ENCODE measurements at places on chromosomes 5 and 9. TPM values are rescaled to one million over a fixed set of nuclear protein-coding genes. Genes with fewer than 3 reads are reported as not detected.

The RETREG1 gene
- total RNA-seq = not detected

The GAPT gene
- not detected for total RNA-seq

The PRR7 gene
- 1.1 TPM for total RNA-seq

The CKMT2 gene
- 0.28 TPM for total RNA-seq

The HBEGF gene
- 18.8 TPM for total RNA-seq

DNA sequence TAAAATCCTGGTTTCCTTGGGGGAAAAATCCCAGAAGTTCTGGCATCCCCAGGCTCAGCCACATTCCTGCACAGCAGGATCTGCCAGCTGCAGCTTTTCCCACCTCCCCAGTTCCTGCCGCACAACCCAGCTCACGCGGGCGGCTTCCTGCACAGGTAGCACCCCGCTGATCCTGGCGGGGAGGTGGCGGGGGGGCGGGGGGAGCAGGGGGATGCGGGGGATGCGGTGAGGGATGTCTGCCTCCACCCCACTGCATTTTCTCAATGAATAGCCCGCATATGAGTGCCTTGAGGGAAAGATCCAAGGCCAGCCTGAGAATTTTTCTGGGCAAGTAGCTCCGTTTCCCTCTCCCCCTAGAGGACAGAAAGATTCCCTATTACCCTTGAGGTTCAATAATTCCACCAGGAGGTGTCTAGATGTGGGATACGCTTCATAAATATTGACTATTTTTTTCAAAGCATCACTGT, 21.1 kb downstream of the GFPT2 start:
- no peak for DNase-seq

GRCh38 chr5:87029951-87030350, 237.7 kb upstream of the RASA1 start:
- no peak for DNase-seq

DNA sequence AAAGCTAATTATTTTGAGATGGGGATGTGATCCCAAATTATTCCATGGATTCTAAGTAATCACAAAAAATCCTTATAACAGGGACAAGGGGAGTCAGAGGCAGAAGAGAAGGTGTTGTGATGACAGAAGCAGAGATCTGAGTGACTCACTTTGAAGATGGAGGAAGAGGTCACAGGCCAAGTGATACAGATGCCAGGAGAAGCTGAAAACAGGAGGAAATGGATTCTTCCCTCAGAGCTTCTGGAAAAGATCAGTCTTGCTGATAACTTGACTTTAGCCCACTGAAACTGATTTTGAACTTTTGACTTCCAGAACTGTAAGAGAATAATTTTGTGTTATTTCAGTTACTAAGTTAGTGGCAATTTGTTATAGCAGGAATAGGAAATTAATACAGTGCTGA, 105.3 kb downstream of the GCNT1 start:
- DNase-seq = peak; percentile 47

GRCh38 chr5:177067503-177067902, 19.2 kb upstream of the FGFR4 start:
- no peak for DNase-seq

- DNase-seq = no peak
Observed at GRCh38 chr5:1652873-1653697, 129.3 kb upstream of the LPCAT1 start.

GRCh38 chr9:130039528-130040147, 3.4 kb downstream of the FNBP1 start:
- DNase-seq = no peak

DNA sequence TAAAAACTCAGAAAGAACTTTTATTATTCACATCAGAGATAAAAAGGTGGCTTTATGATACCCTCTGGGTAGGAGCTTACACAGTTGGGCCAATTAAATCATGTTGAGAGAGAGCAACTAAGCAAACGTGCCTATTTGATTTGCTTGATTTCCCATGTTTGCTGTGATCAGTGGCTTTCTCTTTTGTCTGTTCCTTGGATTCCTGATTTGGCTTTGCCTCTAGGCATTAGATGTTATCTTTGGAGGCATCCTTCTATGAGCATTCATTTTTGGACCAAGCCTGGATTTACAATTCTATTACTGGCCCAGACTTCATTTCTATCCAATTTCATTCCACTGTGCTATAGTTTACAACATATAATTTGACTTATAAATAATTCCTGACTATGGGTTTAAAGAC, 35.9 kb downstream of the VCAN start:
- no peak for DNase-seq

DNA sequence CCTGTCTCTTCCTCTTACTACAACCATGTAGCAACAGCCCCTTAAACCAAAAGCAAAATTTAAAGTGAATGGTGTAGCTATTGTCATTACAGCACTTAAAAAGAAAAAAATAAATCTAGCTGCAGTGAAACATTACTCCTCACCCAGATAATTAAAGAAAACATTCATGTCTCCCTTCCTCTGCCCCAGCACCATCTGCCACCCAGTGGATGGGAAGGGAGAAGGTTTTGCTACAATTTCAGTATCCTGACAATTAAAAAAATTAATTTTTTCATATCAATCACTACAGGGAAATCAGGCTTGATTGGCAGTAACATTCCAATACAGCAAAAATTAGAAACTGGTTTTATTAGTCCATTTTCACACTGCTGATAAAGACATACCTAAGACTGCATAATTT, 147.4 kb upstream of the PUM3 start:
- no peak for DNase-seq

- no peak for DNase-seq
Observed at GRCh38 chr9:841371-842209, at the start of gene DMRT1. Gene DMRT1 (plus strand): TSS chr9:841697. CDS start chr9:841839, 142 bp downstream.

DNA sequence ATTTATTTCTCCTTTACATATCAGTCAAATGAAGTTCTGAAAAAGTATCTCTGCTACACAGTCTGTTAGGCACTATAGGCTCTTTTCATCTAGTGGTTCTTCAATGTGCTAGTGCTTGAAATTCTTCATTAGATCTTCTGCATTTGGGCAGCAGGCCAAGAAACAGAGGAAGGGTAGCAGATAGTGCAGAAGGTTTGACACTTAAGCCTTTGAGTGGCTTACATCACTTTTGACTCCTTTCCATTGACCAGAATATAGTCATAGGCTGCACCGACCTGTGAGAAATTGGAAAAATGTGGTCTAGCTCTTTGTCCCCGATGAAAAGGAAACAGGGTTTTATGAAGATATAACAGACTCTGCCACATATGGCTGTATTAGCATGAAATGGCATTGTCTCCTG, 459.5 kb upstream of the PTGER4 start:
- no peak for DNase-seq

DNA sequence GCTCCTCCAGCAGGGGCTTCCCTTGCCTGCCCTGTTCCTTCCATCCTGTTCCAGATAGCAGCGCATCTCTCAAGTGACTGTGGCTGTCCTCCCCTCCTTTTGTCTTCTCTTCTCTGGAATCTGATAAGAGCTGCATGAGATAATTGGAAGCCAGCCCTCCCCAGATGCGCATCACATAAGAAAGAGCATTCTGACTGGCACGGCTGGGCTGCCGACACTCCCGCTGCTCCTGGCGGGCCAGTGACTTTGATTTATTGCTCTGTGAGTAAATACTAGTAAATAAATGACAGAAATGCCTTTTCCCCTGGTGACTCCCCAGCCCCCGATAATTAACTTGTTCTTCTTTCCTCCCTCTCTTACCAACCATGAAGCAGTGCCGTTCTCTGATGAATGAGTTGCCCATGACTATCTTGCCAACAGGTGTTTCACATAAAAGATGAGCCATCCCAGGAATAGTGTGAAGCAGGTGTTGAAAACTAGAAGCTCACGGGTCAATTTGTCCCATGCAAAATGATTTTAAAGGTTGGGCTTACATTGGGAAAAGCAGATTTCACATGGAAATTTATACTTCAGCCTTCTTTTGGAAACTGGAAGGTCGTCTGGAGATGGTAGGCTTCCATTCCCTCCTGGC, 212.3 kb downstream of the ERCC6L2 start:
- no peak for DNase-seq

DNA sequence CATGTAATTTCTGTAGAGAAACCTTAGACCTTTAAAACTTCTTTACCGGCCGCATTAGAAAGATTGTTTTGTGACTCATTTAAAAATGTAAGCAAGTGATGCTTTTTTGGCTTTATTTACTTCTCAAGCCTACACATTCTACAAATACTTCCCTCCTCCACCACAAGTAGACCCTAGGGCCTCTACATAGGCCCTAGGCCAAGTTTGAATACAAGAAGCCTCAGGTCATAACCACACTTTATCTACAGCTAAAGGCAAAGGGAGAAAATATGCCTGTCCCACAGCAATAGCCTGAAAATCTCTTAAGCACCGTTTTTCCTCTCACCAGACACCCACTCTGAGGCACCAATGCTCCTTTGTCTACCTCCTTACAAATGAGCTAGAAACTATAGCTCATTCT, 53.9 kb downstream of the CSNK1A1 start:
- DNase-seq = peak; percentile 98

DNA sequence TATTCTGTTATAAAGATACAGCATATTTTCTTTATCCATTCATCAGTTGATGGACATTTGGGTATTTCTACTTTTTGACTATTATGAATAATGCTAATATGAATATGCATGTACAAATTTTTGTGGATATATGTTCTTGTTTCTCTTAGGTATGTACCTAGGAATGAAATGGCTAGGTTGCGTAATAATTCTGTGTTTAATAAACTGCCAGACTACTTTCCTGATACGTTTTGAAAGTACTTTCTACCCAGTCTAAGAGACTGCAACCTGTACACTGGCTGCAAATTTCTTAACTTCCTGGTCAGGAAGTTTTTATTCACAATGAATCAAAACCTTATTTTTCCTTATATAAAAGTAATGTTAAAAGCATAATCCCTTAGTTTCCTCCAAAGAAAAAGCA, 93.9 kb upstream of the STARD4 start:
- no peak for DNase-seq

- no peak for DNase-seq
Observed at GRCh38 chr5:66066826-66067225, 77.3 kb upstream of the SREK1 start.

DNA sequence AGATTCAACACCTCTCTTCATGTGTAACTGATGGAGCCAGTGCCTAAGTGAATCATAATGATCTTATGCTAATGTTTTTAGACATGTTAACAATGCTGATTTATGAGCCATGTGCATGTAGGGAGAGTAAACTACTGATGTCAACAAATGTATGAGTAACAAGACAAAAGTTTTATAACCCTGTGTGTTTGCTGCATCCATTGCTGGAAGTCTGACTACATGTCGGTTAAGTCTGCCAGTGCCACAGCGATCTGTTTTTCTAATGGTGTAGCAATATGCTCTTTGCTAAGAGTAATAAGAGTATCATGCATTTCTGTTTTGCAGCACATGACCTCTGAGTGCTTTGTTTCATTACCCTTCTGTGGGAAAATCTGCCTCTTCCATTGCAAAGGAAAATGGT, 26.4 kb upstream of the TMOD1 start:
- peak; percentile 89 for DNase-seq

- DNase-seq = no peak
Observed at GRCh38 chr5:42772265-42772993, 15.8 kb downstream of the CCDC152 start.

DNA sequence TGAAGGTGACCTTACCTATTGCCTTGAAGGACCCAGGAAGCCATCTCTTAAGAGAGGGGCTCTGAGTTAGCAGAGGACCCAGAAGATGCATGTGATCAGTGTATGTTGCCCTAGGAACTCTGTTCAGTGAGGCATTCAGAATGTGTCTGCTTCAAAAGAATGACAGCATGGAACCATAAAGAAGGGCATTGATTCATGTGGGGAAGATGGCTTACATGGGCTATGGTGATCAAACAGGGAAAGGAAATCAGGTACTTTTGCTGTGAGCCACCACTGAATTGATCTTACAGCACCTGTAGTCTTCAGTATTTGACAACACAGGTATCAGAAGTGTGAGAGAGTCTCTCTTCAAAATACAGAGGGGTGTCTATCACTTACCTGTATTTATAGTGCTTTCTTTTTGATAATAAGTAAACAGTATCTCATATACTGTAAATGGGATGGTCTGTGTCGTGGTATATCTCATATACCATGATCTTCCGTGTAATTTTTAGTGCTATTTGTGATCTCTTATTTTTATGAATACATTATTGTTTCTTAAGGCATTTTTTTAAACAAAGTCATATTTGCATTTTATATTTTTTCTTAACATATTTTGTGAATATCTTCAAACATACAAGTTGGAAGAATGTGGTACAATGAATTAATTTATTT, 57.0 kb downstream of the FOCAD start:
- DNase-seq = no peak

- no peak for DNase-seq
Observed at GRCh38 chr5:38554403-38554802, 2.0 kb downstream of the LIFR start.

GRCh38 chr5:18761801-18762200, 1127.5 kb downstream of the TAF11L14 start:
- DNase-seq = no peak

DNA sequence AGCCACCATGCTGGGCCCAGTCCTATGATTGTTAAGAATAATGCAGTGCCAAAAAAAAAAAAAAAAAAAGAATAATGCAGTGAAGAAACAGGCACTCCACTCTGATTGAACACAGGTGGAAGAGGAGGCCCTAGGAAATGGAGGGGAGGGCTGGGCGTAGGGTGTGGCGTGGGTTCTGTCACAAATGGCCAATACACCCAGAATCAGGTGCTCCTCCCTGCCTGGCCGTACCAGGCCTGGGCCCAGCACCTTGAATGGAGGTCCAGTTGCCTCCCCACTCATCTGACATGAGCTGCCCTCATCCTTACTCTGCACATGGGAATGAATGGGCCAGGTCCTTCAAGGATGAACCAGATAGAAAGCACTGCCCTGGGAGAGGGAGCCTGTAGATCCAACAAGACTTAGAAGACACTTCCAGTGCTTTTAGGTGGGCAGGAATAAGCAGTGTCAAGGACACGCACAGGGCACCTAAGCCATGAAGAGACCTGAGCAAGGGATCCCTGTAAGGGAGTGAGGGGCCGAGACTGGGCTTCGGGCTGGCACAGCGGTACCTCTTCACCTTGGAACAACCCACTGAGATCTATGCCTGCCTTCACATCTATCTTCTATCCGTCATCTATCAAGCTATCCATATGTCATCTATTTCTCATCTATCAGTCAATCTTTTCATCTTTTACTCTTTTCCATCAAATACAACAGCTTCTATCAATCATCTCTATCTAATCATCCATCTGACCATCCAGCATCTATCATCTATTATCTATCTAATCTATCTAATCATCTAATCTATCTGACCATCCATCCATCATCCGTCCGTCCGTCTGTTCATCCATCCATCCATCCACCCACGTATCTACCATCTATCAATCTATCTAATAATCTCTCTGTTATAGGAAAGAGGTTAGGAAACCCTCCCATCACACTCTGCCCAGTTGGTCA, 15.9 kb downstream of the NINJ1 start:
- no peak for DNase-seq

- no peak for DNase-seq
Observed at GRCh38 chr5:125575171-125575890, 828.9 kb upstream of the ZNF608 start.
